Ureter (tissue), 1 donor: ENCODE measurements at places on chromosomes 5 and 9.

DNA sequence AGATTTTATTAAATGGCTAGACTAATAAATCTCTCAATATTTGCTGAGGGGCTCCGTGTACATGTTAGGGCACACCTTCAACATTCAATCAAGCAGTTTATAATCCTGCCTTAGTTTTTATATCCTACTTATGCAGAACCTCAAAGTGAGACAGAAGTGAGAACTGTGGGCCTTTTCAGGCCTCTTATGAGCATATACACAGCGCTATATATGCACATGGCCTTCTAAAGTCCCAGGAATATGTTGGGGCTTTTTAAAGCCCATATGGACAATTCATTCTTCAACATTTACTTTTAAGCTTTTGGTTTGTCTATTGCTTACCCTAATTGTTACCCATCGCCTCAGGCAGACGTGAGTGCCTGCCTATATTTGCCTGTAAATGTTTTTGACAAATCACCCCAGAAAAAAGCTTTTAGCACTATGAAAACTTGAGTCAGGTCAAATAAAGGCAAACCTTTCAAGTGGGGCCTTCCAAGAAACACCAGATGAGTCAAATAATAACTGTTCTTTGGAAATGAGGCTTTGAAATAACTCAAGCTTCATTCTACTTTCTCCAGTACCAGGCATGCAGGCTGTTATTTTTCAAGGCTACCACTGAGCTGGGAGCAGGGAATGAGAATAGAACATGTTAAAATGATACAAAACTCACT lies 58.2 kb downstream of the ESM1 start:
- no peak for DNase-seq

- DNase-seq: no peak
Observed at GRCh38 chr5:140923601-140924000, 2.5 kb upstream of the PCDHAC1 start.

- peak; percentile 75 for DNase-seq
Observed at GRCh38 chr9:83622433-83622938, 457 bp upstream of the IDNK start.

- no peak for DNase-seq
Observed at GRCh38 chr9:19623941-19624340, 164.9 kb downstream of the SLC24A2 start.

GRCh38 chr5:24376210-24376609 lies 268.6 kb downstream of the CDH10 start:
- no peak for DNase-seq

DNA sequence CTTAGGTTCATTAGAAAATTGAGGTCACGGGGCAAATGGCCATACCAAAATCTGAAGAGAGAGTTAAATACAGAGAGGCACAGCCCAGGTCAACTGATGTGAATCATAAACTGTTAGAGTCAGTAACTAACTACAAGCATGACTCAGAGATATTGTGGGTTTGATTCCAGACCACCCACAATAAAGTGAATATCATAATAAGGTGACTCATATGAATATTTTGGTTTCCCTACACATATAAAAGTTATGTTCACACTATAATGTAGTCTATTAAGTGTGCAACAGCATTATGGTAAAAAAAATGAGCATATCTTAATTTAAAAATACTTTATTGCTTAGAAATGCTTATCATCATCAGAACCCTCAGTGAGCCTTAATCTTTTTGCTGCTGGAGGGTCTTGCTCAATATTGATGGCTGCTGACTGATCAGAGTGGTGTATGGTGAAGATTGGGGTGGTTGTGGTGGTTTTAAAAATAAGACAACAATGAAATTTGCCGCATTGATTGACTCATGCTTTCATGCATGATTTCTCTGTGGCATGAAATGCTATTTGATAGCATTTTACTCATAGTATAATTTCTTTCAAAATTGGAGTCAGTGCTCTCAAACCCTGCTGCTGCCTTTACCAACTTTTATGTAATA lies 53.1 kb upstream of the EDIL3 start:
- DNase-seq: no peak

DNA sequence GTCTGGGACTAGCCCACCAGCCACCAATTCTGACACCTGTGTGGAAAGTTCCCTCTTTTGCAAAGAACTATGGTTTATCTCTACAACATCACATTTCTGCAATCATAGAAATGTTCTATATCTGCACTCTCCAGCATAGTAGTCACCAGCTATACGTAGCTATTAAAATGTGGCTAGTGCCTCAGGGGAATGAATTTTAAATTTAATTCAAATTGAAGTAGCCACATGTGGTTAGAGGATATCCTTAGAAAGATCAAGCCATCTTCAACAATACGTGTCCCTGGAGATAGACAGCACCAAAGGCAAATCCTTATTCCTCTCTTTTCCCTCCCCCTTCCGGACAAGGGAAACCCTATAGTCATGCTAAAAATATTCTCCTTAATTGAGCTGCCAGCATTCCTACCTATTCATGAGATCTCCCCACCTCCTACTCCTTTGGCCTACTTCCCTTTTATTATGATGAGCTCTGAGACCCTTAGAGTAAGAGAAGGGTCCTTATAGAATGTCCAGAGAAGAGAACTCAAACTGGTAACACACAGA lies 11.1 kb downstream of the LCP2 start:
- DNase-seq: no peak
